Progenitor cell of endocrine pancreas (in vitro differentiated cells): ENCODE measurements at places on chromosomes 7 and 10.

- no peak for DNase-seq
These were observed 650 bp upstream of the TM9SF3 start for GRCh38 chr10:96587264-96588059.

GRCh38 chr10:46542567-46543465 is 13.6 kb downstream of the GPRIN2 start:
- DNase-seq, result no peak

GRCh38 chr10:31148951-31149350 is 117.3 kb upstream of the ZNF438 start:
- DNase-seq, result no peak

DNA sequence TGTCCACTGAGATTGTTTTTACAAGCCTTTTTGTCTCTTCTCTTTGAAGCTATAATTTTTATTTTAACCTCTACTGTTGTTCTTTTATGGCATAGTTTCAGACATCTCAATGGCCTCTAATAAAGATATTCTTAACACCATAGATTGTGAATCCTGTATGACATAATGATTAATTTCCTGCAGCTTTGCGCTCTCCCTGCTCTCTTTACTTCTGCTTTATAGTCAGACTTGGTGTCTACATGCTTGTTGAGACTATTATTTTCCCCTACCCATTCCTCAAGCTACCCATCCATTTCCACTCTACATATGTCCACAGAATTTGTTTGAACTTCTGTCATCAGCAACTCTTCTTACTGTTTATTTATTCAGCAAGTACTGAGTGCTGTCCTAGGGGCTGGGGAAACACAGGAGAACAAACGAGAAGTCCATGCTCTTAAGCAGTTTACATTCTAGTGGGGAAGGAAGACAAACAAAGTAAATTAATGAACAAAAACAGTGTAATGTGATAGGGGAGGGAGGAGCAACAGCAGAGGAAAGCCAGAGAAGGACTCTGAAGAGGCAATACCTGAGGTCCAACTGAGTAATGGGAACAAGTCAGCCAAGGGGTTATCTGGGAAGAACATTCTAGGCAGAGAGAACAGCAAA is 110.1 kb downstream of the CDK14 start:
- no peak for DNase-seq

- no peak for DNase-seq
These were observed 3.4 kb downstream of the ADCYAP1R1 start for GRCh38 chr7:31055471-31055870.

DNA sequence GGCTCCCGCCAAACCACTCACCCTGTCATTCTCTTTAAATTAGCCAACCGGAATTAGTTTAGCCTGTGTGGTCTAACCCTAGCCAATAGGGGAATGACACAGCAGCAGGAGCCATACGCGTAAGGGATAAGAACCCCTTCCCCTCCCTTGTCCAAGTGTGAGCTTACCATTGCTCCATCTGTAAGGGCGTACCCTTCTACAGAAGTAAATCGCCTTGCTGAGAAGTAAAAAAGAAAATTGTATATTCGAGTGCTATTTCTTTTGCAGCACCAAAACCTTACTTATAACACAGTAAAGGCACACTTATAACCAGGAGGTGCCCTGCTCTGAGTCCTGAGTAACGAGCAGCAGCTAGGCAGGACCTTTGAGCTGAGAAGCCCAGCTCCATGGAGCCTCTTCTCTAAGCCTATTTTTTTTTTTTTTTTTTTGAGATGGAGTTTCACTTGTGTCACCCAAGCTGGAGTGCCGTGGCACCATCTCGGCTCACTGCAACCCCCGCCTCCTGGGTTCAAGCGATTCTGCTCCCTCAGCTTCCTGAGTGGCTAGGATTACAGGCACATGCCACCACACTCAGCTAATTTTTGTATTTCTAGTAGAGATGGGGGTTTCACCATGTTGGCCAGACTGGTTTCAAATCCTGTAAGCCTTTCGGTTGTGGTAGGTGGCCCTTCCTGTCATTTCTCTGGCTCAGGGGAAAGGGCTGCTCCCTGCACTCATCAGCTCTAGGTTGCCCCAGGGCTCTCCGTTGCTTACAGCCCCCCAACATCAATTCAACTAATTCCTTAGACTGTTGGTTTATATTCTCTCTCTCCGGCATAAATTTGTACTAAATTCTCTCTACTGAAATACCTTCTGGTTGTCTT is 73.3 kb downstream of the NSUN6 start:
- DNase-seq, result no peak

GRCh38 chr10:91887272-91888076 is 21.8 kb downstream of the FGFBP3 start:
- DNase-seq, result peak; percentile 67

DNA sequence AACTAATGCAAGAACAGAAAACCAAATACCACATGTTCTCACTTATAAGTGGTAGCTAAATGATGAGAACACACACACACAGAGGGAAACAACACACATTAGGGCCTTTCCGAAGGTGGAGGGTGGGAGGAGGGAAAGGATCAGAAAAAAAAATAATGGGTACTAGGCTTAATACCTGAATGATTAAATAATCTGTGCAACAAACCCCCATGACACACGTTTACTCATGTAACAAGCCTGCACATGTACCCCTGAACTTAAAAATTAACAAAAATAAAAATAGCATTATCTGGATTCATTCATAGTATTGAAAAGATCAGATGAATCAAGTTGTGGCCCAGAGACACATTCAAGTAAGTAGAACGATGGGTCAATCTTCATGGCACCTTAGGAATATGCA is 159.5 kb upstream of the POT1 start:
- DNase-seq, result no peak

- no peak for DNase-seq
These were observed 438.9 kb downstream of the SDK1 start for GRCh38 chr7:3739983-3740382.

DNA sequence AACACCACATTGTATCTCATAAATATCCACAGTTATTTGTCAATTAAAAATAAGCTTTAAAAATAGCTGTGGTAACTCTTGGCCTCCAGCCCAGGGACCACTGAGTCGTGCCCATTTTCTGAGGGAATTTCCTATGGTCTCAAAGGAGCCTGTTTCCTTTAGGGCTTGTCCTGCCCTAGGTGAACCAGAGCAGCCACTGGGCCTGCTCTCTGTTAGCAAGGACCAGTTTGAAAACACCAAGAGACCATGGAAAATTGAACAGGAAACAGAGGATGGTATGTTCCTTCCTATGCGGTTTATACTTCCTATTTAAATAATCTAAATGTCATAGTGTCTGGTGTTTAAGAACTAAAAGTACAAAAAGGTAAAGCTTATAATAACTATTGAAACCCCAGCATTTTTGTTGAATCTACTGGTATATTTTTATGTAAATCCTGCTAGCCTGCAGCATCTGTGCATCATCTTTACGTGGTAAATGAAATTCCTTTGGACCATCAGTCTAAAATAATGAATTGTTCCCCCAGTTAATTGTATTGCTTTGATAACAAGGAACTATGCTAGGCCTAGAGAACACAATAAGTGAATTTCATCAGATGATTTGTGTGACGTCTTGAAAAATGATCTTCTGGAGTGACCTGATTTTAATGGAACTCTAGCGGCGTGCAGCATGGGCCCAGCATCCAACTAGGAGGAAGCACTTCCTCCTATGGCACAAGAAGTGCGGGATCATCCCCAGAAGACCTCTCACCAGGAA is 333.7 kb downstream of the GFRA1 start:
- no peak for DNase-seq

GRCh38 chr10:73907841-73908517 is 3.0 kb upstream of the PLAU start:
- DNase-seq, result no peak

DNA sequence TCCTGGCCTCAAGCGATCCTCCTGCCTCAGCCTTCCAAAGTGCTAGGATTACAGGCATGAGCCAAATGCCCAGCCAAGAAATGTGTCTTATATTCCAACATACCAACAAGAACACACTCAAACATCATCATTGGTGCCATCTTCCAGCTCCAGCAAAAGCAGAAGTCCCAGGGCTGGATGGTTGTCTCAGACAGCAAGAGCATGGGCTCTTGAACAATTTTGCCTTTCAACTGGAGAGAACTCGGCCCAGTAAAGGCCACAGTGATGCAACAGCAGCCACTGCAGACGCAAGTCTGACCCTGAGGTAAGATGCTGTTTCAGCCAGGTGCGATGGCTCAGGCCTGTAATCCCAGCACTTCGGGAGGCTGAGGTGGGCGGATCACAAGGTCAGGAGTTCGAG is 52.8 kb upstream of the NFE2L3 start:
- no peak for DNase-seq

- no peak for DNase-seq
These were observed 3.2 kb upstream of the ZNF775 start for GRCh38 chr7:150375662-150376521.

GRCh38 chr7:83365746-83366145 is 203.1 kb upstream of the PCLO start:
- DNase-seq, result no peak

DNA sequence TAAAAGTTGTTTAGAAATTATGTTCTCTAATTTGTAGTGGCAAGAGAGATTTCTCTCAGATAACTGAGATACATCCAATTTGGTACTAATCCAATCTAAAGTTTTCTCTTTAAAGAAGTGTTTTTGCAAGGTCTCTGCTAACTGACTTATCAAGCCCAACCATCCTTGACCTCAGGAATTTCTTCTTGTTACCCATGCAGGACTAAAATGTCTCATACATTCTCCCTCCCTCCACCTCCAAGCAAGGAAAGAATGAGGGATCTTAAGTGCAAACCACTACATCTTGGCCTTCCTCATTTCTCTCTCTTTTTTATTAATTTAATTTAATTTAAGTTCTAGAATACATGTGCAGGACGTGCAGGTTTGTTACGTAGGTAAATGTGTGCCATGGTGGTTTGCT is 12.8 kb downstream of the NRAP start:
- no peak for DNase-seq

DNA sequence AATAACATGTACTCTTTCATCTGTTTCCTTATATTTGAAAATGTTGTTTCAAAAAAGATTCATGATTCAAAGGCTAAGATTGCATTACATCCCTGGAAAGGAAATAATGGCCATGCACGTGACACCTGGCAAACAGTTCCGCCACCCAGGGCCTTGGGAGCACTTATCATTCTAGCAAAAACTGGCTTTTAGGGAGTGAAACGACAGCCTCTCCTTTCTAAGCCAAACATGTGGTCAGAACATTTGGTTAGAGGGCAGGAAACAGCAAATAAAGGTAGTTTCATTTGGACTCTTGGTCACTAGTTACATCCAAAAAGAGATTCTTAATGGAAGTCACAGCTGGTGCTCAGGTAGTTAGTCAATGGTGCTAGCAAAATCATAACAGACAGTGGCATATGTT is 83.5 kb downstream of the FAS start:
- no peak for DNase-seq

DNA sequence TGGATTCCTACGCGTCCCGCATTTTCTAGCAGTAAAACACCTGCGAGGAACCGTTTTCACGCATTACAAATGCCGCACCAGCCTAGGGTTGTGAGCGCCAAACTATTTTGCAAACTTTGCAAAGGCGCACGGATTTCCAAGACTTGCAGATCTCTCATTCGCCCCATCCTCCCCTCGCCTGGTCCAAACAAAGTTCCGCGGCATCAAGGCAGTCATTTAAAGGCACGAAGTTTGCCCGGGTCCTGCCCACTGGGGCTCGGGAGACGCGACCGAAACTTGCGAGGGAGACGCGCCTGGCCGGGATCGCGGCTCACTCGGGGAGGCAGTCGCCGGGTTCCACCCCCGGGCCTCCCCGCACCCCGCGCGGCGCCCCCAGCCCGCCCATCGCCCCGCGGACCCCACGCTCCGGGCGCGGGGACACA is 613 bp downstream of the USP6NL start:
- peak; percentile 12 for DNase-seq

GRCh38 chr7:57220746-57221145 is 88.5 kb upstream of the ZNF479 start:
- DNase-seq, result no peak

DNA sequence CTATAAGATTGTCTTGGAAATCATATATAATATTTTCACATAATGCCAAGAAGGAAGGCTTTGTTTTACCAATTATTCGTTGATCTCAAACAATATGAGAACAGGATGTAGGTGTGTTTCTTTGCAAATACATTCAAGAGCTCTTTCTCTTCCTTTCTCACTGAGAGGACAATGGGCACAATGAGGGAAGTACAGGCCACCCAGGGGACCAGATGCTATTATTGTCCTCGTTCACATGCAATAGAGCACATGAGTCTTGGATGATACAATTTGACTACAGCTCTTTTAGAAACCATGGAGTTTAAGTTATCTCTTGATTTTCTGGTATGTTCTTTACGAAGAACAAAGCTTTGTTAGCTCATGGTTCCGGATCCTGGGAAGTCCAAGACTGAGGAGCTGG is 323.7 kb upstream of the KLF6 start:
- DNase-seq, result no peak

DNA sequence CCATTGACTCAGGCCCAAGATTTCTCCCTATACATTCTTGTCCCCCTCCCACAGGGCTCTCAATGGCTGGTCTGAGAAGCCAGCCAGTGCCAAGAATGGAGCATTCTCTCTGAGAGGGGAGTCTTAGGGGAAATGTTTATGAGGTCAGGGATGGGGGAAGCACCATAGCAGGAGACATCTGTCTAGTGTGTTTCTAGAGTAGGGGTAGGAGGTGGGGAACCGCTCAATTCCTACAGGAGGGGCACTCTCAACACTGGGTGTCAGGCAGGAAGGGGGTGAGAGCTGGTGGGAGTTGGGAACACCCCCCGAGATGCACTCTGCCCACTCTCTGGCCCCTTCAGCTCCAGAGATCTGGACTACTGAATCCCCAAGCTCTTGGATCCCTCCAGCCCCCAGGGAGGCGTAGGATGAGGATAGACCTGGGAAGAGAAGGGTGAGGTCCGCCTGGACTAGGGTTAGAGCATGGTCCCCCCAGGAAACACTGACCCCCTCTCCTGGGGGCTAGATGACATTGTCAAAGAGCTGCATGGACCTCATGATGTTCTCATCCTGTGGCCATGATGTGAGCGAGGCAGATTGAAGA is 8.7 kb upstream of the OGA start:
- no peak for DNase-seq

DNA sequence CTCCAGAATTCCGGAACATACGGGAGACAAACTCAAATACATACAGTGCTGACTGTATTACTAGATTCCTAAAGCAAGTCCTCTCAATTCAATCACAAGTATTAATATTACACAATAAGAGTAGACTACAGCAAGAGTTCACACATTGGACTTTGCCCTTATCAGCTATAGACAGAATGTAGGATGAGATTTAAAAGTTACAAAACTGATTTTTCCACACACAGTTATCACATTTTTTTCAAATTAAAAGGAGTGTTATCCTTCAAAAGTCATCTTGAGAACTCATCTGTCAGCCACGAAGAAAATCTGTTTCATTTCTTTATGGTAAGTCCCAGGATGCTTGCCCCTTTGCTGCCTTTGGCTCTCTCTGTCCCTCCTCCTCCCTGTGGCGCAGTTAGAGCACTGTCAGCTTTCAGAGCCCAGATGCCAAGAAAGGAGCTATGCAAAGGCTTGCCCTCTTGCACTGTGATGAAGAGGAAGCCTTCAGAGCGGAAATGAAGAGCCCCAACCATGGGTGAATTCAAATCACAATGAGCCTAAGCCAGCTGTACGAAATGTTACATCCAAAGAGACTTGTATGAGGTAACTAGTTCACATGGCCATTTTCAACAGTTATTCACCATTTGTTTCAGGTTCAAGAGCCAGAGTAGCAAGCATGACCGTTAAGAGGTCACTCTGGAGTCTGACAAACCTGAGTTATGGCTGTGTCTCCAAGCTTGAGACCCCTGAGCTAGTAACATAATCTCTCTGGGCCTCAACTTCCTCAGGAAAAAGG is 10.7 kb downstream of the NCOA4 start:
- DNase-seq, result no peak

- DNase-seq, result no peak
These were observed 377.1 kb downstream of the NRG3 start for GRCh38 chr10:82252081-82252480.
